Breast epithelium (tissue), 4 donors: ENCODE measurements at places on chromosomes 2 and 18.

DNA sequence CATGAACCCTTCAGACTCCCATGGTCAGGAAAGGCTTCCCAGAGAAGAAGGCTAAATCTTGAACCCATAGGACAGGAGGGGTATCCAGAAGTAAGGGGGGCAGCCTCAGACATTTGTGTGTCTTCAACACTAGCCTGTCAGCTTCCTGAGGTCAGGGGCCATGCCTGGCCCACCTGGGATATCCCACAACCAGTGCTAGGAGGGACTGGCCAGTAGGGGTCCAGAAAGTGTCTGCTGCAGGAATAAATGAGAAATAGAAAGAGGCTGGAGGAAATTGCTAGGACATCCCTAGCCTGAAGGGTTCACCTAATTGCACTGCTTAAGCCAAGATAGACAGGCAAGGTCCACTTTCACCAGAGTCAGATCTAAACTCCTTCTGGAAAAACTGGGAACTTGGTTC lies 799.6 kb upstream of the ID2 start:
- H3K4me3 ChIP-seq: no peak overlapping the region
- no peak for DNase-seq
- H3K27me3 ChIP-seq: no peaks in the 10 kb centered on the region
- no peak overlapping the region for H3K27ac ChIP-seq

DNA sequence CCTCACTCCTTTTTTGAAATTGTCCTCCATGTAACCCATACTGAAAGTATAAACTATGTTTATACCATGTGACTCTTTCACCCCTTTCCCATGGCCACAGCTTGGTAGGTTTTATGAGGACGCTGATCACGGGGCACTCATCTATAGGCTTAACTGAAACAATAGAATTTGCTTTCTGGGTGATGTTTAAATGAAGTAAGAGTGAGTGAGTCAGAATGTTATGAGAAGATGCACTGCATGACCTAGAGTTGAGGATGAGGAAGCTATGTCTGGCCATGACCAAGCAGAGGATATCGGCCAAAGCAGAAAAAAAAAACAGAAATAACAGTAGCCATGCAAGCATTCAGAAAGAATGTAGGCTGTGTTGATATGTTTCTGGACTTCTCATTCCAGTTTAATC lies 34.9 kb downstream of the SCN1A start:
- H3K4me3 ChIP-seq: no peak overlapping the region
- DNase-seq: no peak
- no peak overlapping the region for H3K27ac ChIP-seq

DNA sequence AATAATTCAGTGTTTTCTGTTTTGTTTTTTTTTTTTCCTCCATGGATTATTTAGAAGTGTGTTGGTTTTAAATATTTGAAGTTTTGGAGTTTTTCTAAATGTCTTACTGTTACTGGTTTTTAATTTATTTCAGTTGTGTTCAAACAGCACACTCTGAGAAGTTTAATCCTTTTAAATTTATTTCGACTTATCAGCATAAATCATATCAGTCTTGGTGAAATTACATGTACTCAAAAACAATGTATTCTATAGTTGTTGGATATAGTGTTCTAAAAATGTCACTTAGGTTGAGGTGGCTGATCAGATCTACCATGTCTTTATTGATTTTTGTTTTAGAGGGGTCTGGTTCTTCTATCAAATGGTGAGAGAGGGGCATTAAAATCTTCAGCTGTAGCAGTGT lies 134.7 kb downstream of the NCOA1 start:
- no peaks in the 10 kb centered on the region for H3K4me1 ChIP-seq
- H3K27me3 ChIP-seq: no peaks in the 10 kb centered on the region
- H3K27ac ChIP-seq: no peak overlapping the region
- no peak overlapping the region for H3K4me3 ChIP-seq

- no peak overlapping the region for H3K4me3 ChIP-seq
- H3K36me3 ChIP-seq: no peaks in the 10 kb centered on the region
- no peaks in the 10 kb centered on the region for H3K27me3 ChIP-seq
- no peak for DNase-seq
- no peaks in the 10 kb centered on the region for H3K4me1 ChIP-seq
Observed at GRCh38 chr2:12419803-12420202, 296.9 kb upstream of the TRIB2 start.

DNA sequence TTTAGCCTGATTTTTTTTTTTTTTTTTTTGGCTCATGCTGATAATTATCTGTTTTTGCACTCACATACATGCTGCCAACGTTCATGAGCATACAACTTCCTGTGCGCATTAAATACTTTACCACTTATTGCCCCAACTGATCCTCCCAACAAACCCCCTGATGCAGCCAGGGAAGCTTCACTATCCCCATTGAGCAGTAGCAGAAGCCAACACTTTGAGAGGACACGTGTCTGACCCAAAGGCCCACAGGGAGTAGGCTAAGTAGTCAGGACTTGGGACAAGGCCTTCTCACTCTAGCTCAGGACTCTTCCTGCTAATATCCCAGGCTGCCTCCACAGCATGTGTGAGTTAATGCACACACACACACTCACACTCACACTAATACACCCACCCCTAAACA lies 36.2 kb upstream of the MAT2A start:
- H3K36me3 ChIP-seq: no peaks in the 10 kb centered on the region
- no peak overlapping the region for H3K27ac ChIP-seq
- H3K27me3 ChIP-seq: no peaks in the 10 kb centered on the region
- H3K4me1 ChIP-seq: no peaks in the 10 kb centered on the region
- DNase-seq: no peak

DNA sequence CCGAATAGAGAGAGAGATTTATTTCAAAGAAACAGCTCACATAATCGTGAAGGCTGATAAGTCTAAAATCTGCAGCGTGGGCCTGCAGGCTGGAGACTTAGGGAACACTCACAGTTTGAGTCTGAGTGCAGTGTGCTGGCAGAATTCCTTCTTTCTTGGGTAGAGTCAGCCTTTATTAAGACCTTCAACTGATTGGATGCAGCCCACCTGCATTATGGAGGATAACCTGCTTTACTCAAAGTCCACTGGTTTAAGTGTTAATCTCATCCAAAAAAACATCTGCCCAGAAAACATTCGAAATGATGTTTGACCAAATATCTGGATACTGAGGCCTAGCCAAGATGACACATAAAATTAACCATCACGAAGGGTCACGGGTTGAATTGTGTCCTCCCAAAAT lies 16.3 kb downstream of the PROC start:
- H3K4me1 ChIP-seq: no peaks in the 10 kb centered on the region
- no peak for DNase-seq
- H3K27ac ChIP-seq: no peak overlapping the region

DNA sequence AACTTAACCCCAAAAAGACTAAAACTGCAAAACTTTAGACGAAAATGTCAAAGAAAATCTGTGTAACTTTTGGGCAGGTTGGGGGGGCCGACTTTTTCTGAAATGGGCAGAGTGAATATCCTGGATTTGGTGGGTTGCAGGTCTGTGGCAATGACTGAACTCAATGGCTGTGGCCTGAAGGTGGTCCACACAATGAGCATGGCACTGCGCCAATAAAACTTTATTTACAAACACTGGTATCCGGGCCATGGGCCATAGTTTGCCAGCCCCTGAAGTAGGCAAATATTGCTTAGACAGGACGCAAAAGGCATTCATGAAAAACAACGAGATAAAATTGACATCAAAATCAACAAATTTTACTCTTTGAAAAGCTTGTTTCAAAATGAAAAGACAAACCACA lies 66.2 kb downstream of the RTP5 start:
- H3K36me3 ChIP-seq: no peaks in the 10 kb centered on the region
- H3K4me1 ChIP-seq: no peaks in the 10 kb centered on the region
- H3K27ac ChIP-seq: no peak overlapping the region

DNA sequence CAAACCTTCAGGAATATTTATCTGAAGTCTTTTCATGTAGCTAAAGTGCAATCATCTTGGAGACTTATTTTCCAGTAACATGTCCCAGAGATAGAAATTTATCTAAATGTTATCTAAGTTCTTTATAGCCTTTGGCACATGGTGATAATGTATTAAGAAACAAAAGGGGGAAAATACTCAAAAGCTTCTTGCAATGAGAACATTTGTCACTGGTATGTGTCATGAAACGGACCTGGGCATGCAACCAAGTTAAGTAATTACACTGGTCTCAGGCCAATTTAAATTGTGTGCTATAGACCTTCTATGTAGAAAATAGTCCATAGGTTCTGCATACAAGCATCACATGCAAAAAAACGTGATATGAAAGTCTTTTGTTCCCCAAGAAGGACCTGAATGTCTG lies 136.2 kb downstream of the SLC8A1 start:
- no peak overlapping the region for H3K4me3 ChIP-seq
- no peak for DNase-seq
- H3K27me3 ChIP-seq: no peaks in the 10 kb centered on the region
- no peaks in the 10 kb centered on the region for H3K4me1 ChIP-seq
- no peak overlapping the region for H3K27ac ChIP-seq

DNA sequence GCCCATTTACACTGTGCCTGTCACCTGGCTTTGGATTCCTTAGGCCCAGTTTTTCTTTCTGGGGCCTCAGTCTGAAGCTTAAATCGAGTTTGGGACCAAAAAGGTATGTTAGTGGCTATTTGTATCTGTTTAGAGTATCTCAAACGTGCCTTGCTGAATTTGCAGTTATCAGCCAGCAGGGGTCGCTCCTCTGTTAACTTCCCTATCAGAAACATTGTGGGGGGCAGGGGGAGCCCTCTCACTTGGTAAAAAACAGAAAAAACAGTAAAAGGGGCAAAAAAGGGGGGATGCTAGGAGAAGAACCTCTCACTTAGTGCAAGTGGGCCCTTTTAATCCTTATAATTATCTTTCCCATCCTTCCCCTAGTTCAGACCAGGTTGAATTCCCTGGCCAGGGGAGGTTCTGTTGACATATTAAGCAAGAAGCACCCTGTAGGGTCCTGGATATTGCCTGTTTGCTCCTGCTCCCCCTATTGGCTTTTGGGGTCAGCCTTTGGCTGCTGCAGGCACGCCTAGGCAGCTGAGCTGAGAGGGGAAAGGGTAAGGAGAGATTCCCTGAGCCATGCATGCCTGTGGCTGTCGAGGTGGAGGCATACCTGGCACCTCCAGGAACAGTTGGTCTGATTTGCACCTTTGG lies 8.8 kb upstream of the IFIH1 start:
- no peaks in the 10 kb centered on the region for H3K4me1 ChIP-seq
- no peaks in the 10 kb centered on the region for H3K36me3 ChIP-seq
- no peak overlapping the region for H3K4me3 ChIP-seq
- DNase-seq: no peak
- no peak overlapping the region for H3K27ac ChIP-seq
- H3K27me3 ChIP-seq: no peaks in the 10 kb centered on the region

DNA sequence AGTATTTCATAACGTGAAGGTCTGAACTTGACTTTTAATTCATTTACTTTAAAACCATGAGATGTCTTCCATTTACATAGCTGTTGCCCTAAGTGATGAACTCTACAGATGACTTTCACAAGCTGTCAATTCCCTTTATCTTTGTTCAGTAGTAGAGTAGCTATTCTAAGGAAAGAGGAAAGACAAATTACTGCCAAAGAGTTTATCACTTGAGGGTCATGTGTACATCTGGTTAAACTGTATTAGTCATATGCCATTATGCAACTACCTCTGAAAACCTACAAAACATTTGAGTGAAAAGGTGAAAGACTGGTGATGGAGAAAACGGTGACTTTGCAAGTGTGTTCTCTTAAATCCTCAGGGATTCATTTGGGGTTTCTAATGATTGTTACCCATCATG lies 763.9 kb downstream of the TMEM182 start:
- H3K36me3 ChIP-seq: no peaks in the 10 kb centered on the region
- no peaks in the 10 kb centered on the region for H3K4me1 ChIP-seq
- no peak for DNase-seq
- H3K27ac ChIP-seq: no peak overlapping the region
- no peak overlapping the region for H3K4me3 ChIP-seq

- no peak overlapping the region for H3K4me3 ChIP-seq
- DNase-seq: no peak
- no peak overlapping the region for H3K27ac ChIP-seq
- no peaks in the 10 kb centered on the region for H3K27me3 ChIP-seq
Observed at GRCh38 chr2:71639735-71640134, 186.4 kb downstream of the DYSF start.

DNA sequence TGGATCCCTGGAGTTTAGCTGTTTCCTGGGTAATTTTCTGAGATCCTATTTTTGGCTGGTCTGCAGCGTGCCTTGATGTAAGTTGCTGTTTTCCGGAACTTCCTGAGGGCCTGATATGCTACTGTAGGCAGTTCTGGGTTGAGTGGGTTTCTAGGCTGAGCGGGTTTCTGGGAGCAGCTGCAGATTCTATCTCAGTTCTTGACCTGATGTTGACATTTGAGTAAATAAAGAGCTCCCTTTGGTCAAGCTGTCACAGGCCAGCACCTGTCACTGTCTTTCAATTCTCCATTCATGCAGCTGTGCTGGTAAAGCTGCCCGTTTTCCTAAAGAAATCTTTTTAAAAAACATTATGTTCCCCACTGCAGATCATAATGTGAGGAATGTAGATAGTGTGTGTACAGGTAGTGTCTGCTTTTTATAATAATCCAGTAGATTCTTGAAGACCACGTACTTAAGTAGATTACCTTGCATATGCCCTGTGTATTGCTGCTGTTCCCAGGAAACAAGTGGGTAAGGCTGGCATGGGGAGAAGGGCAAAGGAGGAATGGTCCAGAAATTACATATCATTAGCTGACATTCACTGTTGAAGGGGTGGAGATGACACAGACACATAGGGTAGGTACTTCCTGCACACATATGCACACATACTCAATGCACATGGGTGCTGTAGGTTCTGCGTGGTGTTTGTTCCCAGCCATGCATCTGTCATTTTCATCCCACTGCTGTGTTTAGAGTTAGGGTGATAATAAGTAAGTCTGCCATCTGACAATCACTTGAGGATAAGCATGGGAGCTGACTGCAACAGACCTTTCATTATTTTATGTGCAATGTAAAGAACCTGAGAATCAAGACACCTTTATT lies 25.9 kb downstream of the CD28 start:
- no peak overlapping the region for H3K4me3 ChIP-seq
- no peak for DNase-seq
- H3K27me3 ChIP-seq: no peaks in the 10 kb centered on the region
- no peaks in the 10 kb centered on the region for H3K36me3 ChIP-seq
- no peak overlapping the region for H3K27ac ChIP-seq
- H3K4me1 ChIP-seq: no peaks in the 10 kb centered on the region

DNA sequence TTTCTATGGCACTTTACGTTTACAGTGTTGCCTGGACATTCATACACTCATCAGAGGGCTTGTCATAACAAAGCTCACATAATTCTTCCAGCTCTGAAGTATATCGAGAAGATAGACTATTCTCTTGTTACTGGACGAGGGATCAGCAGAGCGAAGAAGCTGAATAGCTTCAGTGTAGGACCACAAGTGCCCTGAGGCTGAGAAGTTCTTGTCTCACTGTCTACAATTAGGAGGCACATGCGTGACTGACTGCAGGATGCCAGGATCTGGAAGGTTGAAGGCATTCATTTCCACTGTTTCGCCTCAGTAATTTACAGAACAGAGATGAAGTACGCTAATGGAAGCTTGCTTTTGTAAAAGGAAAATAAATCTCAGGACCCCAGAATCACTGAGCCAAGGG lies 9.6 kb downstream of the SH3YL1 start:
- H3K27ac ChIP-seq: no peak overlapping the region
- H3K36me3 ChIP-seq: no peaks in the 10 kb centered on the region
- no peak overlapping the region for H3K4me3 ChIP-seq
